Activated naive CD4-positive, alpha-beta T cell treated with Interleukin-2 at 50 U/mL for 16 hours (primary cell): ENCODE measurements at places on chromosomes 5 and 9.

GRCh38 chr9:123561046-123561445 lies 205.0 kb downstream of the CRB2 start:
- DNase-seq = no peak

GRCh38 chr9:127204771-127205470 lies 59.7 kb upstream of the GARNL3 start:
- DNase-seq = no peak

- DNase-seq = no peak
These were observed 193.7 kb downstream of the BRINP1 start for GRCh38 chr9:119175581-119175980.

DNA sequence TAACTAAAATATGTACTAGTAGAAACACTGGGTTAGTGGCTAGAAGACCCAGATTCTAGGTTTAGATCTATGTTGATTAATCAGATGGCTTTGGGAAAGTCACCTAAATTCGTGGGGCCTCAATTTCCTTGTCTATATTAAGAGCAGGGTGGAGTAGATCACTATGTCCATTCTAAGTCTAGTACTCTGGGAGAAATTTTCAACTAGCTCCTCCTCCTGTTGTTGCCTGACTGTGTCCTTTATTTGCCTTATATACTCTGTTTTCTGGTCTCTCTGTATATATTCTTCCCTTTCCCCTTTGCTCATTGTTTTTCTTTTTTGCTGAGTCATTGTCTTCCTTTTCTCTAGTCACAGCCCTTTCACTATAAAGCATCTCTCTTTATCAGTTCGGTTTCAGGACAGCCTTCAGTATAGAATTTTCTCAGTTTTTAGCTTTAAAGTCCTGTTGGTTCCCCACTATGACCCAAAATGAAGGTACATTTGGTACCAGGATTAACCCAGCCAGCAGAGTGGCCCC lies 44.5 kb upstream of the CDH6 start:
- no peak for DNase-seq

DNA sequence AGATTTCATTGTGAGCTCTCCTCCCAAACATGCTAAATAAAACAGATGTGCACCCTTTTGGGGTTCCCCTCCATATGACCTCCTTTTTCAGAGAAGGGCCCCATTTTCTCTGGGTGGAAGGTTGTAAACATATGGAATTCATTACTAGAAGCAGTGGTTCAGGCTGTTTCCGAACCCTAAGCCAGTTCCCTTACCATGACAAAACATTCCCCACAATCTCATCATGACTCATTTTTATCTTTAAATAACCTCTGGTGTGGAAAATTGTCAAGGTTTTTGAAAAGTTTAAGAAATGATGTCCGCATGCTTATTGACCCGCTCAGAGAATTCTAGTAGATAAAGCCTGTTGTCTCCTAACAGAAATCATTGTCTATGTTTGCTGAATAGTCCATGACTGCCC lies 127.3 kb upstream of the PIK3R1 start:
- DNase-seq = no peak

DNA sequence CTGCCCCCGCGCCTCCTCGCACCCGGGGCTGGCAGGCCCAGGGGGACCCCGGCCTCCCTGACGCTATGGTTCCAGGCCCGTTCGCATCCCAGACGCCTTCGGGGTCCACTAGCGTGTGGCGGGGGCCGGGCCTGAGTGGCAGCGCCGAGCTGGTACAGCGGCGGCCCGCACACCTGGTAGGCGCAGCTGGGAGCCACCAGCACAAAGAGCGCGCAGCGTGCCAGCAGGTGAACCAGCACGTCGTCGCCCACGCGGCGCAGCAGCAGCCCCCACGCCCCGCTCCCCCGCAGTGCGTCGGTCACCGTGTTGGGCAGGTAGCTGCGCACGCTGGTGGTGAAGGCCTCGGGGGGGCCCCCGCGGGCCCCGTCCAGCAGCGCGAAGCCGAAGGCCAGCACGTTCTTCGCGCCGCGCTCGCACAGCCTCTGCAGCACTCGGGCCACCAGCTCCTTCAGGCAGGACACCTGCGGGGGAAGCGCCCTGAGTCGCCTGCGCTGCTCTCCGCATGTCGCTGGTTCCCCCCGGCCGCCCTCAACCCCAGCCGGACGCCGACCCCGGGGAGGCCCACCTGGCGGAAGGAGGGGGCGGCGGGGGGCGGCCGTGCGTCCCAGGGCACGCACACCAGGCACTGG lies 548 bp downstream of the TERT start:
- no peak for DNase-seq

GRCh38 chr5:67293226-67293625 lies 96.6 kb upstream of the CD180 start:
- no peak for DNase-seq

- DNase-seq = no peak
These were observed 880.9 kb upstream of the SEMA6A start for GRCh38 chr5:117455236-117456233.

DNA sequence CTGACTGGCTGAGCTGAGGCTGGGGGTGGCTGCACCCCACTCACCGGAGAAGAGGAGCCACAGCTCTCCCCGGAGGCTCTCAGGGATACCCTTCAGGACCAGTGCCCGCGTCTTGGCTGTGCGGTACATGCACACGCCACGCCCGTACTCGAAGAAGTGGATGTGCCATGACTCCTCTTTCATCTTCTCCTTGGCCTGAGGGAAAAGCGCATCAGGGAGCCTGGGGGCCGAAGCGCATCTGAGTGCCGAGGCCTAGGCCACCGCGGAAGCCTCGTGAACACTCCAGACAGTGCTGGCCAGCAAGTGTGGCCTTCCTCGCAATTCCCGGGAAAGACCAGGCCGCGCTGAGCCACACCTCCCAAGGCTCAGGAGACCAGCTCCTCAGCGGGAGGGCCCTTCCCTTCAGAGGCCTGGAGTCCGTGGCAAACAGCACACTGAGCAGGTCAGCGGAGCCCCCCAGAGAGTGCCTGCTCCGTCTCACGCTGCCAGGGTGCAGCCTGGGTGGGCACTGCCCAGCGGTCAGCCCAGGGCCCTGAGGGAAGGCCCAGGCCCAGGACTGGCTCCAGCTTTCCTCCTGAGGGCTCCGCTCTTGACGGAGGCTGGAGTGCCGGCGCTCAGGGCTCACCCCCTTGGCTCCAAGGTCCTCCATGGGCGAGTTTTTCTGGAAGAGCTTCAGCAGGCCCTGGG lies 20.5 kb upstream of the MRNIP start:
- no peak for DNase-seq

DNA sequence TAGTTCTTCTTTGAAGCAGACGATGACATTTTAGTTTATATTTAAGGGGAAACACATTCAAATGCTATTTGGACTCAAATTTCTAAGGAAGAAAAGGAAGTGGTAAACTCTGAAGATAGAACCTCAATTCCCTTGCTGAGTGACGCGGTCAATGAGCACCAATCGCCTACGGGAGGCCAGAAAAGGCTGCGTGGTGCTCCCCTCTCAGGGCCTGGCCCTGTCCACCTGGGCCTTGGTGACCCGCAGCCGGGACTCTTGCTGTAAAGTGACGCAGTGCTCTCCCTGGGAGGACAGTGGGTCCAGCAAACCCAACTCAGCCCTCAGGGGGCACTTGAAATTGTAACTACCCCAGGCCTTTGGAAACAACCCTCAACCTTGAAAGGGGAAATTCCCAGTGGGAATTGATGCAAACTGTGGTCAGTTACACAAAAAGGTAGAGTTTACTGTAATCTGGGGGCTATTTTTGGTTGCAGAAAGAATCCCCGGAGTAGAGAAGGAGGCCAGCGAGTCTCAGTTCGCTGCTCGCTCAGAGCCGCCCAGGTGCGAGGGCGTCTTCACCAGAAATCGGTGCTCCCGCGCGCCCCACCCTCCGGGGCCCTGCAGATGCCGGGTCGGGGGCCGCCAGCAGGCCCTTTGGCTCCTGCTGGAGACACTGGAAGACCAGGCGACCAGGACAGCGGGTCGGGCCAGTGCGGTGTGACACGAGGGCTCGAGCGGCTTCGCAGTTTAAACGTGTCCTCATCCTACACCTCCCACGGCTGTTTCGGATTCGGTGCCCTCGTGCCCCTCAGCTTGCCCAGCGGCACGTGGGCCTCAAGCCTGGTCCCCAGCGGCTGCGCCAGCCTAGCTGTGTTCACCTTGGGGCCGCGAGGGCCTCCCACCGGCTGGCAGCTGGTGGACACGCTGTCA lies 1.4 kb upstream of the ANKRD33B start:
- no peak for DNase-seq

- no peak for DNase-seq
These were observed 9.2 kb upstream of the SHROOM1 start for GRCh38 chr5:132839426-132840301.

DNA sequence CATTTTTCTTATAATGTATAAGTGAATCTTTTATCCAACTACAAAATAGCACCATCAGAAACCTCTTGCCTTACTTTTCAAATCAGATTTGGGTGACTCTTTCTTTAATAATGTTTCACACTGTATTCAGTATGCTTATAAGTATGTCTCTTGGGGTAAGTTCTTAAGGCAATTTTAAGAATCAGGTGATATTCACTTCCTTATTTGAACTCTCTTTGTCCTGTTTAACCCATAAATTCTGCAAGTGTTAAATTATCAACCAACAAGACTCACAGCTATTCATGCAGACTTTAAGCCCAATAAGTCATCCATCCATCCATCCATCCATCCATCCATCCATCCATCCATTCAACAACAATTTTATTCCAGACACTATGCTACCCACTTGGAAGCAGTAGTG lies 142.7 kb upstream of the FBXL17 start:
- DNase-seq = no peak

DNA sequence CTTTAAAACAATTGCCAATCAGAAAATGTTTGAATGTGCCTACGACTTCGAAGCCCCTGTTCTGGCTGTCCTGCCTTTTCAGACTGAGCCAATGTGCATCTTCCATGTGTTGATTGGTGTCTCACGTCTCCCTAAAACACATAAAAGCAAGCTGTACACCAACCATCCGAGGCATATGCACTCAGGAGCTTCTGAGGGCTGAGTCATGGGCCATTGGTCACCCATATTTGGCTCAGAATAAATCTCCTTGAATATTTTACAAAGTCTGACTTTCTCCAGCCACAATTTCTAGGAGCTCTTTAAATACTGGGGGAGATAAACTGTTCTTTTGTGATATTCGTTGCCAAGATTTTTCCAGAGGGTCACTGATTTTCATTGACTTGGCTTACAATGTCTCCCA lies 53.9 kb downstream of the C9orf57 start:
- no peak for DNase-seq

DNA sequence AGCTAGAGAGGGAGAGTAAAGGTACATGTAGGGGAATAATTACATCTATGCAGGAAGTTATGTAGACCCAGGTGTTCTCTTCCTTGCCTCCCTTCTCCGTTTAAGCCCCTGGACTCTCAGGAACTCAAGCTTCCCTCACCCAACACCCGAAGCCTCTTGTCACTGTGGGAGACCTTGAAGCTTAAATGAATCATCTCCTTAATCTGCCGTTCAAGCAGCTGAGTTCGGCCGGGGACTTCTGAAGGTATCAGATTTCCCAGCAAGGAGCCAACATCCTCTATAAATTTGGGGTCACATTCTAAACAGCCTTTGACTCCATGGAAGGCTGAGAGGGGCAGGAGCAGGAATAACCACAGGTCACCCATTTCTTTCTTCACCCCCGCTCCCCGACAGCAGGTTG lies 412 bp downstream of the IZUMO3 start:
- DNase-seq = no peak

GRCh38 chr9:37784291-37784615 lies 611 bp downstream of the EXOSC3 start:
- DNase-seq = no peak

- no peak for DNase-seq
These were observed 794 bp upstream of the DCAF12 start for GRCh38 chr9:34127035-34127948.

DNA sequence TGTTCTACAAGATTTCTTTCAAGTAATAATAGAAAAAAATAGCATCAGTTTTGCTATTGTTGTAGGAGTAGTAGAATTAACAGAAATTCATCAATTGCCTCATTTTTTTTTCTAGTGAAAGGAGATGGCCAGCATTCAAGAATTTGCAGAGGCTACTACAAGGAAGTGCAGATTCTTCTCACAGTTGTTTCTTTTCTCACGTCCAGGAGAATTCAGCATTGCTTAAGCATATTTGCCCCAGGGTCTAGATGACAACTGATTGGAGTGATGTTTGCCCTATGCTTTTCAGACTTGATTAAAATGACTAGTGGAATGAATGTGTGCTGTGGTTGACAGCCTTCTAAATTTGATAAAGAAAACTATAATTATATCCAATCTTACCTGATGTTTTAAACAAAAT lies 46.6 kb upstream of the SLC12A2 start:
- no peak for DNase-seq

DNA sequence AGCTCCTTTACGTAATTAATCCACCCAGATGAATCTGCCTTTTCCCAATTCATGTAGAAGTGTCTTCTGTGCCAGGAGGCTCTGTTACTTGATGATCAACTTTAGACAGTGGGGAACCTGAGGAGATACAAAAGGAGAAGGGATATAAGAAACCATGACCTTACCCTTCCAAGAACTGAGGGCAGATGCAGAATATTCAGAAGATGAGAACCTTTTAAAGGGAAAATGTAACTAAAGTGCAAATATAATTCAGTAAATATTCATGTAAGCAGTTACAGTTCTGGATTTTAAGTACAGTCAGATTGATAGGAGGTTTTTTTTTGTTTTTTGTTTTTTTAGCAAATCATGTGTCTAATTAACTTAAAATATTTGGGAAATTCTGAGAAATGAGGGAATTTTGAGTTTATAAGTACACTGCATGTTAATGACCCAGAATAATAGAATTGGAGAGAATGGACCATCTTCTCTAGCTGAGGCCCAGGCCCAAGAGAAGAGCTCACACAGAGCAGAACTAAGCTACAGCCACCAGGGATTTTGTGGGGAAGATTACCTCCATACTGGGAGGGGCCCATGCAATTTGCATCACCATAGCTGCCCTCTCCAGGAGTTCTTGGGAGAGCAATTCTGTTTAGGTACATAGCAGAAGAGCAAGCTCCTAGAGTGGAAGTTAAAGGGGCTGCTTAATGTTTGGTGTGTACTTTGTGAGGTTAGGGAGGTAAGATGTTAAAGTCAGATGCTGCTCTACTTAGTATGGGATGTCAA lies 61.5 kb downstream of the SV2C start:
- DNase-seq = no peak

DNA sequence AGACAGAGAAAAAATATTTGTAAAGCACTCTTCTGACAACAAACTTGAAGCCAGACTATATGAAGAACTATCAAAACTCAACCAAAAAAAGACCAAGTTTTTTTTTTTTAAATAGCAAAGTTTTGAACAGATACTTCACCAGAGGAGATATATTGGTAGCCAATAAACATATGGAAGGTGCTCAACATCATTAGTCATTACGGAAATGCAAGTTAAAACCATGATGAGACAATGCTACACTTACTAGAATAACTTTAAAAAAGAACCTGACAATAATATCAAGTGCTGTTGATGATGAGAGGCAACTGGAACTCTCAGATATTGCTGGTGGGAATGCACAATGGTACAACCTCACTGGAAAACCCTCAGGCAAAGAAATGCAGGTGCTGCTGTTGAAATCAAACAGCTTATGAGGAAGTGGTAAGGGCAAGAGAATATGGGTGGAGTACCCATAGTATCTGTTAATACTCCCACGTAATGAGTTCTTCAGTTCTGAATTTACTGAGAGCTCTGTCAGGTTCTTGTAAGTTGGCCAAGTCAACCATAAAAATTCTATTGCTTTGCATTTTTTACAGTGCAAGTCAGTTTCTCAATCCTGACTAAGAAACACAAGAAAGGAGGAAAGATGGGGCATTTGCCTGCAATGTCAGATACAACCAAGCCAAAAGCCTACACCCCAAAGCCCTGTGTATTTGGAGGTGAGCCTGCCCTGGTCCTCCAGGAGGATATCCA lies 87.3 kb upstream of the GNAQ start:
- DNase-seq = no peak
